Esophagus muscularis mucosa (tissue), 4 donors: ENCODE measurements at places on chromosomes 11 and 22. TPM values are rescaled to one million over a fixed set of nuclear protein-coding genes. Genes with fewer than 3 reads are reported as not detected.

- peaks cover 66% of the 10 kb centered on the region for H3K36me3 ChIP-seq
- no peaks in the 10 kb centered on the region for H3K27me3 ChIP-seq
- DNase-seq = no peak
These were observed 31.3 kb downstream of the NEFH start for GRCh38 chr22:29511126-29511862.

DNA sequence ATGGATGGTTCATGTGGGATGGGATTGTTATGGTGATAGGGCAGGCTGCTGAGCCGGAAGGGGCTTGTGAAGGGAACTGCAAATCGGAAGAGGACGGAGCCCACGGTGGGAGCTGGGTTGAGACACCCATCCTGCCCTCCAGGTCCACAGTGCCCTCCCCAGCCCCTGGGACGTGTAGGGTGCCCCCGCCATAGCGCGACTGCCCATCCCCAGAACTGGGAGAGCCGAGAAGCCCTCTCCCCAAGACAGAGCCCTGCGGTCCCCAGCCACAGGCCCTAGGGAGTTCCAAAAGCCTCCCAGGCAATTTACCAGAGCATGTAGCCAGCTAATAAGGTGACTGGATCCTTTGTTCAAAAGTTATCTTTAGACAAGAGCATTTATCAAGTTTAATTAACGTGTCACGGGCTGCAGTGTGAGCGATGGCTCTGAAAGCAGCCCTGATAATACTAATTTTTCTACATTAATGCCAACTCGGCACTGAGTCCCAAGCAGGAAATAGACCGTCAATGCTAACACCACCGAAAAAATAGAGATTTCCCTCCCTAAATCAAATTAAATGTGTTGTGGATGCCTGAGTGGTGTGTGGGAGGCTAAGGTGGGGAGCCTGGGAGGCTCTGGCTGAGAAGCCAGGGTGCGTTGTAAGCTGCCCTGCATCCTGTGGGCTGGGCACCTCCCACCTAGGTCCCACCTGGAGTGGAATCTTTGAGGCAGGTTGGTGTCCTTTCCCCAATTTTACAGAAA, 76.8 kb upstream of the RTL6 start:
- H3K4me3 ChIP-seq = no peak overlapping the region
- H3K27ac ChIP-seq = no peak overlapping the region
- DNase-seq = no peak

DNA sequence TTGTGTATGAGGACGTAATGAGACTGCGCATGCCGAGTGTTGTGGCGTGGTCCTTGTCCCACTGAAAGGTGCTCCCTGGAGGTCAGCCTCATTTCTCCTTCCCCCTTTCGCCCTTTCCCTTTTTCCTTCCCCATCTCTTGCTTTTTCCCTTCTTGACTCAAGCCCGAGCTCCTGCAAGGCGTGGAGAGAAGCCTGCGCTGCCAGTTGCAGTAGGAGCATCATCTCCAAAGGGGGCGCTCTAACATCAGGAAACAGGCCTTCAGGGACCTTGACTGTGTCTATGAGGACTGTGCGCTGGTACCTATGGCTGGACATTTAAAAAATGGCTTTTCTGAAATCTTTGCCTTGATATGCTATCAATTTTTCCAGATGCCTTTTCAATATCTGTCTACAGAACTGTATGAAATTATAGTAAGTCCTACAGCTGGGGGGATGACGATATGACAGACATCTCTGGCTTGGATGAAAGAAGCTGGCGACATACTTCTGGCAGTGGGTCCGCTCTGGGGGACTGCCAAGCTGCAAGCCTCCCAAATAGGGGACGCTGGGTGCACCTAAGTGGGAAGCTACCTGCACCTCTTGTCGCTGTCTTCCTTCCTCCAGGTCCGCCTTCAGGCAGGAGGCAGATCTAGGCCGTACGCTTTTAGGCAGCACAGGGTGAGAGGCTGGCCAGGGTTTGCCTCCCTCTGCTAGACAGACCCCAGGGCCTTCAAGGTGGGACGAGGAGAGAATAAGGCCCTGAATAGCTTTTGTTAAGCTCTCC, 96.5 kb downstream of the NXPE2 start:
- DNase-seq = no peak
- H3K27ac ChIP-seq = no peak overlapping the region
- H3K36me3 ChIP-seq = no peaks in the 10 kb centered on the region
- no peaks in the 10 kb centered on the region for H3K27me3 ChIP-seq

GRCh38 chr11:57299150-57299737, 25.5 kb downstream of the TNKS1BP1 start:
- H3K4me3 ChIP-seq = no peak overlapping the region
- no peak for DNase-seq
- H3K36me3 ChIP-seq = peaks cover 52% of the 10 kb centered on the region
- no peak overlapping the region for H3K27ac ChIP-seq
- H3K27me3 ChIP-seq = no peaks in the 10 kb centered on the region
- H3K4me1 ChIP-seq = peaks cover 21% of the 10 kb centered on the region

- no peak overlapping the region for H3K4me3 ChIP-seq
- peaks cover 80% of the 10 kb centered on the region for H3K36me3 ChIP-seq
- DNase-seq = no peak
- H3K4me1 ChIP-seq = peaks cover 56% of the 10 kb centered on the region
- no peaks in the 10 kb centered on the region for H3K27me3 ChIP-seq
These were observed 22.5 kb downstream of the SUN2 start for GRCh38 chr22:38733329-38733723.

DNA sequence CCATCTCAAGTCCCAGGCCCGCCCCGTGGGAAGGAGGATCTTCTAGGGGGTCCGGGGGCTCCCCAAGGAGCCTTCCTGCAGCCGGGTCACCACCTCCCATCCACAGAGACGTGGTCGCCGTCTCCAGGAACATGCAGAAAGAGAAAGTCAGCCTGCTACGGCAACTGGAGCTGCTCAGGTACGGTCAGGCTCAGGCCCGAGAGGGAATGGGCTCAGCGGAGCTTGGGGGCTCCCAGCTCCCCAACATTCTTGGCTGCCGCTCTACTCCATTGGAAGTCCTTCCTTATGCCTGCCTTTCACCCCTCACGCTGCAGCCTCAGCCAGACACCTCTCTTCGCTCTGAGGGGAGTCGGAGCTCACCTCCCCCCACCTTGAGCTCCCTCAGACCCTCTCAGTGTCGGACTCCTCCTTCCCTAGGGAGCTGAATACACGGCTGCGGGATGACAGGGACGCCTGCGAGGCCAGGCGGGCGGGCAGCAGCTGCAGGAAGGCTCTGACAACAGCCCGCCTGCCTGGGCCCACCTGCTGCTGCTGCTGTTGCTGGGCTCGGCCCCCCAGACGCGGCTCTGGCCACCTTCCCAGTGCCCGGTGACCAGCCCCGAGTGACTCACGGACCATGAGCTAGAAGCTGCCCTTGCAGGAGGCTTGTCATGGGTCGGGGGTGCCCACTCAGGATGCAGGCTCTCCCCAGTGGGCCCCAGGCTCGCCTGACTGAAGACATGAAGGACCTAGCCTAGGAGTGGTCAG, 1.5 kb upstream of the CD151 start:
- peaks cover 4% of the 10 kb centered on the region for H3K36me3 ChIP-seq
- peaks cover 55% of the 10 kb centered on the region for H3K27me3 ChIP-seq
- H3K27ac ChIP-seq = no peak overlapping the region
- DNase-seq = no peak

DNA sequence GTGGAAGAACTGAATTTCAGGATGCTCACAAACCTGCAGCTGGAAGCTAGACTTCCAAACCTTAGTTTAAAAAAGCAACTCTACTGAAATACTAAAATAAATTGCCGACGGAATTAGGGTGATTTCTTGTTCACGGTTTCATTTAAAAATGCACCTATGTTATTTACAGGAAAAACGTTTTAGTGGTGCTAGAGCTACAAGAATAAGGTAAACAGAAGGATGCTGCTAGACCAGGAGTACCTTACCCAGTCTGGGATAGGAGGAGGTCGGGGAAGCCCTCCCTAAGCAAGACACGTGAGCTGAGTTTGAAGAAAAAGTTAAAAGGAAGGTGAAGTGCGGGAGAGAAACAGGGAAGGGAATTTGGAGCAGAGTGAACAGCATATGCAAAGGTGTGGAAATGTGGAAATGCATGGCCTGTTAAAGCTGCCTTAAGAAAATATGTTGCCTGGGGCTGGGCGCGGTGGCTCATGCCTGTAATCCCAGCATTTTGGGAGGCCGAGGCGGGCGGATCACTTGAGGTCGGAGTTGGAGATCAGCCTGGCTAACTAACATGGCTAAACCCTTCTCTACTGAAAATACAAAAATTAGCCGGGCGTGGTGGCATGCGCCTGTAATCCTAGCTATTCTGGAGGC, 1.4 kb upstream of the FTH1 start:
- H3K4me3 ChIP-seq = peak overlapping the region; percentile 82
- peaks cover 17% of the 10 kb centered on the region for H3K36me3 ChIP-seq
- no peak for DNase-seq
- H3K27me3 ChIP-seq = no peaks in the 10 kb centered on the region
- H3K4me1 ChIP-seq = peaks cover 81% of the 10 kb centered on the region

Gene MUC2
- 0.34 TPM for total RNA-seq

Gene SLC15A3
- 28.6 TPM for total RNA-seq

Gene FUT4
- 5.5 TPM for total RNA-seq
